ENCODE measurements at places on chromosomes 3 and 15.

- DNase-seq = peak; percentile 42
Measured at GRCh38 chr3:29335438-29335837, 54.6 kb downstream of the RBMS3 start.

DNA sequence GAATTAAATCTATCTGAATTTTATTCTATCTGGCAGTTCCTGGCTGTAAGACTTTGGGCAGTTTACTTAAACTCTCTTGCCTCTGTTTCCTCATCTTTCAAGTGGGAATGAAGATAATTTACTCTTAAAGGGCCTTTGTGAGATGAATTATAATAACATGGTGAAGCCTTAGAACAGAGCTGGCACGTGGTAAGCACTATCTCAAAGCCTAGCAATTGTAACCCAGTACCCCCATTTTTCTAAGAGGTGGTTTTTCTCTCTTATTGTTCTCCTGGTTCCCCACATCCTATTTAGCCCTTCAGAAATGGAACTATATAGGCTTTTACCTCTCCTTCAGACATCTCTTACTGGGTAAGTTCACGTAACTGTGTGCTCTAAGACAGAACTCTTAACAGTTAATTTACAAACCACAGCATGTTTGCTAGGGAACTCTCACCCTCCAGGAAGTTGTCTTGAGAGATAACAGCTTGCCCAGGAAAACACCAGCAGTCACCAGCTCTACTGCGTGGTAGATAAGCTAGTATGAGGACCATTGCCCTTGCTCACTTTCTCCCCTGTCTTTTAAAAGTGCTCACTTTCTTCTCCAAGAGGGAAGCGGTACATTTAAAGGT is 12.3 kb upstream of the CRBN start:
- DNase-seq = no peak

DNA sequence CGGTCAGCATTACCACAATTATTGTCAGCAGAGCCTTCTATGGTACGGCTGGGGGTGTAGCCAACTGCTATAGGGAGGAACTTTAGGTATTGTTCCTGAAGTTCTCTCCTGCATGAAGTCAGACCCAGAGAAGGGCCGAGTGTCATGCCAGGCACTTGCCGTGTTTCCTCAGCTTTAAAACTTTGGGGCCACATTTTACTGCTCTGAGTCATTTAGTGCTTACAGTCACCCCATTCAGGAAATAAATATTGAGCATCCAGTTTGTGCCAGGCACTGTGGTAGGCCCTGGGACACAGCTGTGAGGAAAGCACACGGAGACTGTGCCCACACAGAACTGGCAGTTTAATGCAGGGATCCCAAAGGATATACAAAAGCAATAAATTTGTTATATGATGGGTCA is 54.5 kb upstream of the APEH start:
- DNase-seq = no peak

GRCh38 chr15:79442911-79443310 is 10.8 kb downstream of the MINAR1 start:
- no peak for DNase-seq

DNA sequence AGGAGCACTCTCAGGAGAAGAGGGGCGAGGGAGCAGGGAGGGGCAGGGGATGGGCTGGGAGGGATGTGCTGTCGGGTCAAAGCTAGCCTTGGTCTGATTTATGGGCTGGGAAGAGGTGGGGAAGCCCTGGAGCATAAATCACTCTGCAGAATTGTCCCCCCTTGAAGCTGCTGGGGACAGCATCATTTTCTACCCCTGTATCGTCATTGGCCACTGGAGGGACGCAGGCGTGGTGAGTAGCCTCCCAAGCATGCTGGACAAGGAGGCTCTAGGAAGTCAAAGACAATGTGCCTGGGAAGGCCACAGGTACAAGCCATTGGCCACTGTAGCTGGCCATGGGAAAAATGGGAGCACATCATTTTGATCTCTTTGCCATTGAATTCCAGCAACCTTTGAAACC is 175.5 kb upstream of the CTDSPL start:
- DNase-seq = no peak

DNA sequence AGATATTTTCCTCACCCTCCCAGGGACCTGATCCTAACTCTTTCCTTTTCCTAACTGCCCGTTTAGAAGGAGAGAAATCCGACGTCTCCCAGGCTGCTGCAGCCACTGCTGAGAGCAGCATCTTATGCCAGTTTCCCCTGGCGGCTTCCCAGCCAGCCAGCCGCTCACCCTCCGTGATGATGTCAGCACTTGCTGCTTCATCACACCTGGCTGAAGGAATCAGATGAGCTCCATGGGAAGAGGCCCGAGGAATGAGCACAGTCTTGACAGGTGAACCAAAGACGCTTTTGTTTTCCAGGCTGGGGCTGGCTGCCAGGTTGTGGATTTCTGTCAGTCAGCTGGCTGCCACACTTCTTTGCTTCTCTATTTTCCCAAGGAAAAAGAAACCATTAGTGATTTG is 445.1 kb upstream of the RBMS3 start:
- DNase-seq = no peak

DNA sequence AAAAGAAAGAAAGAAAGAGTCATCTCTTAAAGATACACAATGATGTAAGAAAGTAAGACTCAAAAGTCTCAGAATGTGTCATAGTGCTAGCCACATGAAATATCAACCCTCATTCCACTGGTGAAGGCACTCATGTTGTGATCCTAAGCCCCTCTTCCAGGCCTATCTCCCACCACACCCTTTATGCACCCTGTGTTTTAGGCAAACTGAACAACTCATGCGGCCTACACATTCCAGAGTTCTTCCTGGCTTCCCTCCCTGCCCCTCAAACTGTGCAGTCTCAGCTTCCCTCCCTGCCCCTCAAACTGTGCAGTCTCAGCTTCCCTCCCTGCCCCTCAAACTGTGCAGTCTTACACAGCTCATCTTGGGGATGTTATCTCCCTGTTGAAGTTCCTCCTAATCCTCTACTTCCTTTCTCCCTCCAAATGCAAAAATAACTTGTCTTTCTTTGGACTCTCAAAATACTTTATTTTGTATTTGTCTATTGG is 69.0 kb upstream of the FNDC3B start:
- DNase-seq = no peak

DNA sequence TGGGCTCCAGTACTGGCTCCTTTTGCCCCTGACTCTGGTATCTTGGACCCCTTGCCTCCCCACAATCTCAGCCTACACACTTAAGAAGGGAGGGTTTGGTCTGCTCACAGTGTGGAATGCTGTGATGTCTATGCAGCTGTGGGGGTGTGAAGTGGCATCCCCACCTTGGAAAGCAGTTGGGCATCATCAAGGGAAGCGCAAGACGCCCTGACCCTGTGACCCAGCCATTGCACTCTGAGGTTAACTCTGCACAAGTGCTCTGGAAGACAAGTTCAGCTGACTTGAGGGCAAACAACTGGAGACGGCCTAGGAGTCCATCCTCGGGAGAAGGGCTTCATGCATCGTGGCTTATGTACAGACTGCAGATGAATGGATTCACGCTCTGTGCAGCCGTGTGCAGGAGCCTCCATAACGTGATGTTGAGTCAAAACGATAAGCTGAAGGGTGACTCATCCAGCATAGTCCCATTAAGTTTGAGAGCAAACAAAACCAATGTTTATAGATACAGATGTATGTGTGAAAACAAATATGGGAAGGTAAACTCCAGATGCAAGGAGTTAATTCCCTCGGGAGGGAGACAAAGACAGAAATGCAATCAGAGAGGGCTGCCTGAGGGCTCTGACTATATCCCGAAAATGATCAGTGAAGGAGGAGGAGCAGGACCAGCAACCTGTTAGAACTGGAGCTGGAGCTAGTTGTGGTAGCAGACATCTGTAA is 86.8 kb downstream of the LSM3 start:
- no peak for DNase-seq

- no peak for DNase-seq
Measured at GRCh38 chr3:59698091-59698490, 648.3 kb upstream of the CFAP20DC start.

DNA sequence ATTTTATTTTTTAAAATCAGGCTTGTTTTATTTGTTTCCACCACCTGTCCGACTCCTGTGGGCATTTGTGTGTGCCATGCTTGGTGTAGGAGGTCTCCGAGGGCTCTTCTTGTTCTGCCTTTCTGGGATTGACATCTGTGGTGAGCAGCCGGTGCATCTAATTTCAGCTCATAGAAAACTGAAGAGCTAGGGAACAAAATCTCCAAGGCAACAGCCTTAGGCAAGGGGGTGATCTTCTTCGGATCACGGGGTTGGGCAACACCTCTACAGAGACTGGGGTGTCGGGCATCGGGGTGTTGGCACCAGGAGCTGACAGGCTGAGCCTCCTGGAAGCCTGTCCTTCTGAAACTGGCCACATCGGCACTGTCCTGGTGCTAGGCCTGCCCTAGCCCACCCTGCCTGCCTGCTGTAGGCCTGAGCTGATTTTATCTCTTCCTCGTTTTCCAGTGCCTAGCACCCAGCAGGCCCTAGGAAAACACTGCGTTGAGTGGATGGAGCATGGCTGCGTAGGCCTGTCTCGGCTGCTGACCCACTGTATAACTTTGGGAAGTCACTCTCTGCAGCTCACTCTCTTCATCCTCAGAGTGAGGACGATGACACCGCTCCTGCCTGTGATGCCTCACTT is 10.3 kb downstream of the CHCHD6 start:
- no peak for DNase-seq

GRCh38 chr3:96959474-96959873 is 145.1 kb downstream of the EPHA6 start:
- no peak for DNase-seq

- no peak for DNase-seq
Measured at GRCh38 chr3:13092621-13093617, 19.7 kb upstream of the IQSEC1 start.

GRCh38 chr3:123405021-123405420 is 43.9 kb downstream of the ADCY5 start:
- DNase-seq = no peak

DNA sequence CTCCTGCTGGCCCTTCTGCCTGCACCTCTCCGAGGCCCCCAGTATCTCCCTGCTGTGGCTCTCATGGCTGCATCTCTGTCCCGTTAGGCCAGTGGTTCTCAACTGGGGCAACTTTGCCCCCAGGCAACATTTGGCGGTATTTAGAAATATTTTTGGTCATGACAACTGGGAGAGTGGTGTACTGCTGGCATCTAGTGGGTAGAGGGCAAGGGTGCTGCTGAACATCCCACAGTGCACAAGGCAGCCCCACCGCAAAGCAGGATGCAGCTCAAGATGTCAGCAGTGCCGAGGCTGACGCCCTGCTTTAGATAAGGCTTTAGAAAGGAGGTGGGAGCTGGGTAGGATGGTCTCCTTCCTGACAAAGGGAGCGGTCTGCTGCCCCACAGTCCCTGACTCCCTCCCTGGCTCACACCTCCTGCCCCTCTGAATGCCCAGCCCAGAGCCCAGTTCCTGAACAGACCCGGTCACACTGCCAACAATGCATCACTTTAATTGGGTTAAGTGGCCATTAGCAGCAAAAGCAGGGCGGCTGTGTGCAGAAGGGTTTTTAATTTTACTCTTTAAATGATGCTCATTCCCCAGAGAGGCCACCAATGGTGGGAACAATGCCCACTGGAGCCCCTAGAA is 68.8 kb upstream of the TMEM115 start:
- DNase-seq = no peak
